ENCODE measurements at places on chromosomes 7 and 10.

DNA sequence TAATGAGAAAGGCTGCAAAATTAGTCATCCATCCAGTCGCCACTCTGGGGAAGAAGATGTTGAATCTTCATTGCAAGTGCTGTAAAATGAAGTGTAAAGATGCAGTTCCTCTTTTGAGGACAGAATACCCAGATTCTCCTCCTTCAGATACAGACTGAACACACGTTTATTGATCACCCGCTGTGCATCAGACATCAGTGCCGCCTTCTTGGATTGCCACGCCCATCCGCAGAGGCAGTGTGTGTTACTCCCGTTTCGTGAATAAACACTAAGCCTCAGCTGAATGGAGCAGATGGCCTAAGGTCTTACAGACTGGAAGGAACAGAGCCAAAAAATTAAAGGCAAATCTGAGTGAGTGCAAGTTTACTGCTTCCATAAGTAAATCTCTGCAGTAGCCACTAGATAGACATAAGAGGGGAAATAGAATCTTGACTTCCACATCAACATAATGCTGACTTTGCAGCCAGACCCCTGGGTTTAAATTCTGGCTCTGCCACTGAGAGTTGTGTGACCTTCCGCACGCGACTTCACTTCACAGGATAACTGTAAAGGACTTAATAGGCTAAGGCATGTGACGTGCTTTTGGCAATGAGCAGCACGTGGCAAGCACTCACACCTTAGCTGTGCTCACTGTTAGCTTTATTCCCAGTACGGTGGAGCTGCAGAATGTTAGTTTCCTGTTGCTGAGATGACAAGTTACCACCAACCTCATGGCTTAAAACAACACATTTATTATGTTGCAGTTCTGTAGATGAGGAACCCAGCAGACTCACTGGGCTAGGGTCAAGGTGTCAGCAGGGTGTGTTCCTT, 285.9 kb downstream of the CELF2 start:
- no peak for DNase-seq

- DNase-seq: no peak
Observed at GRCh38 chr10:94485094-94485493, 60.5 kb upstream of the HELLS start.

- DNase-seq: no peak
Observed at GRCh38 chr7:40673285-40673684, 538.5 kb downstream of the SUGCT start.

- no peak for DNase-seq
Observed at GRCh38 chr7:73789051-73789450, 19.0 kb upstream of the CLDN3 start.

- DNase-seq: no peak
Observed at GRCh38 chr7:120609136-120609753, 248.7 kb downstream of the TSPAN12 start.

- DNase-seq: no peak
Observed at GRCh38 chr7:55261386-55261770, 103.8 kb upstream of the LANCL2 start.
